ENCODE measurements at places on chromosomes 11 and 22. TPM values are rescaled to one million over a fixed set of nuclear protein-coding genes. Genes with fewer than 3 reads are reported as not detected.

Gene MMP12
- total RNA-seq = not detected

Gene OR5M10
- not detected for total RNA-seq

Gene KIF18A
- total RNA-seq = 50.7 TPM

Gene OR52N4
- total RNA-seq = not detected

Gene FAM181B
- not detected for total RNA-seq

Gene PDGFB
- 13.1 TPM for total RNA-seq

Gene ALDH3B2
- not detected for total RNA-seq

Gene NAV2
- 2.1 TPM for total RNA-seq

Gene SLC16A8
- not detected for total RNA-seq

Gene PRCP
- 50.0 TPM for total RNA-seq

Gene CPSF7
- total RNA-seq = 110 TPM

Gene OR52N2
- not detected for total RNA-seq

Gene OR51I1
- total RNA-seq = 23.1 TPM

Gene TH
- total RNA-seq = not detected

Gene ASRGL1
- total RNA-seq = 27.6 TPM

Gene RIC3
- not detected for total RNA-seq

Gene KCNA4
- total RNA-seq = not detected

Gene OR6A2
- 0.22 TPM for total RNA-seq

Gene SLCO2B1
- total RNA-seq = 0.81 TPM

Gene CASP5
- not detected for total RNA-seq

Gene EFCAB6
- total RNA-seq = 0.52 TPM

Gene NAALAD2
- not detected for total RNA-seq

Gene FJX1
- total RNA-seq = 13.7 TPM

Gene PRR5L
- 0.47 TPM for total RNA-seq

Gene TTC17
- 51.6 TPM for total RNA-seq

Gene MIF
- 1,511 TPM for total RNA-seq

Gene RAPSN
- total RNA-seq = 0.57 TPM

Gene APLNR
- not detected for total RNA-seq

Gene CCDC87
- total RNA-seq = 0.39 TPM

Gene BAD
- total RNA-seq = 51.9 TPM

Gene PGA5
- total RNA-seq = not detected

Gene OOSP2
- not detected for total RNA-seq

Gene GPR83
- total RNA-seq = 0.39 TPM

Gene CD6
- total RNA-seq = 1.4 TPM

Gene CALCB
- 0.22 TPM for total RNA-seq

Gene CCDC34
- 18.7 TPM for total RNA-seq

Gene TBC1D10A
- total RNA-seq = 18.6 TPM

Gene CRYBA4
- not detected for total RNA-seq

Gene SLC29A2
- total RNA-seq = 39.7 TPM

Gene OR5P2
- not detected for total RNA-seq

Gene PPFIBP2
- 5.7 TPM for total RNA-seq

Gene MFRP
- not detected for total RNA-seq

Gene KRTAP5-8
- not detected for total RNA-seq

Gene FAM180B
- not detected for total RNA-seq

Gene E2F8
- 18.4 TPM for total RNA-seq

Gene GPHA2
- total RNA-seq = not detected

Data from HCT116 (cell line).